SJSA1 (cell line): ENCODE measurements at places on chromosomes 11 and 22. TPM values are rescaled to one million over a fixed set of nuclear protein-coding genes. Genes with fewer than 3 reads are reported as not detected.

GRCh38 chr11:1832920-1833295 lies 1.9 kb upstream of the SYT8 start:
- no peak for DNase-seq

DNA sequence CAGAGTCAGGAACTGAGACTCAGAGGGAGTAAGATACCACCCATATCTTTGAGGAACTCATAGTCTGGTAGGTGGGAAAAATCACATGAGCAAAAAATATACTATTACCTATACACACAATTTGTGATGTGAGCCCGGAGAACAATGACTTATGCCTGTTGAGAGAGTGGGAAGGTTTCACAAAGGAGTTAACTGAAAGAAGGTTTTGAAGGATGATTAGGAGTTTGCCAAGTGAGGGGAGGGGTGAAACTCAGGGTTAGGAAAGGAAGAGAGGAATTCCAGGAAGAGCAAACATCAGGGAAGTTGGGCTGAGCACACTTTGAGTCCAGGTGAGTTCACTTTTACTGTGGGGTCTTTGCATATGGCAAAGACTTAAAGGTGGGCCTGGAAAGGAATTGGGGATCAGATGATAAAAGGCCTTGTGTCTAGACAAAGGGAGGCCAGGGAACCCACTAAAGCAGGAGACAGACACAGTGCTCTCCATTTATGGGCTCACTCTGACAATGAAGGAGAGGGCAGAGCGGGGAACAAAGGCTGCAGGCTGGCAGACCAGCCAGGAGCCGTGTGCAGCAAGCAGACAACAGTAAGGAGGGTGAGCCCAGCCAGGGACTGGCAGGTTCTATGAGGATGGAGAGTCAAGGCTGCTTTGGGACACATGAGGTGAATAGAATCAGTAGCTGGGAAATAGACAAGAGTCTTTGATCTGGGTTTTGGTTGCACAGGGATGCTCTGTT lies 33.1 kb downstream of the TSPAN18 start:
- DNase-seq, result no peak

DNA sequence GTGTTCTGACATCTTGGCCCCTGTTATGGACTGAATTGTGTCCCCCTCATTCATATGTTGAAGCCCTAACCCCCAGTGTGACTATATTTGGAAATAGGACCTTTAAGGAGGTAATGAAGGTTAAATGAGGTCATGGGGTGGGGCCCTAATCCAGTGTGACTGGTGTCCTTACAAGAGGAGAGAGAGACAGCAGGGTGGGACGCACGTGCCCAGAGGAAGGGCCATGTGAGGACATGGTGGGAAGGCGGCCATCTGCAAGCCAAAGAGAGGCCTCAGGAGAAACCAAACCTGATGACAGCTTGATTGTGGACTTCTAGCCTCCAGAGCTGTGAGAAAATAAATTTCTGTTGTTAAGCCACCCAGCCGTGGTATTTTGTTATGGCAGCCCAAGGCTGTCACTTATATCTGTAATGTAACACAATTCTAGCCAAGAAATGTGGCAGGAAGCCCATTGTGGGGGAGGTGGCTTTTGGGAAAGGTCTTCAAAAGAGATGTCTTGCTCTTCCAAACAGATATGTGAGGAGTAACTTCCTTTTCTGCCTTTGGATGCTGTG lies 23.7 kb downstream of the SLC22A6 start:
- DNase-seq, result peak; percentile 39

DNA sequence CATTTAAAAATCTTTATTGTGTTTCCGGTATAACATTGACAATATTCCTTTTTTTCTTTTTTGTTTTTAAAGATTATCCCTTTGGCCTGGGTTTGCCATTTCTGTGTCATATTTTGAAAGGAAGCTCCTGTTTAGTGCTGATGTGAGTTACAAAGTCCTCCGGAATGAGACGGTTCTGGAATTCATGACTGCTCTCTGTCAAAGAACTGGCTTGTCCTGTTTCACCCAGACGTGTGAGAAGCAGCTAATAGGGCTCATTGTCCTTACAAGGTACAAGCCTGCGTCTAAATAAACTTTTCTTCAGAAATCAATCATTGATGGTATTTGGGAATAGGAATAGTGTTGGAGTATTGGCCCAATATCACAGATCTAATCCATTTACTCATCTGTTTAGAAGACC lies 19.8 kb downstream of the PIWIL4 start:
- no peak for DNase-seq

GRCh38 chr11:1623716-1624115 lies 1.8 kb upstream of the KRTAP5-4 start:
- no peak for DNase-seq

DNA sequence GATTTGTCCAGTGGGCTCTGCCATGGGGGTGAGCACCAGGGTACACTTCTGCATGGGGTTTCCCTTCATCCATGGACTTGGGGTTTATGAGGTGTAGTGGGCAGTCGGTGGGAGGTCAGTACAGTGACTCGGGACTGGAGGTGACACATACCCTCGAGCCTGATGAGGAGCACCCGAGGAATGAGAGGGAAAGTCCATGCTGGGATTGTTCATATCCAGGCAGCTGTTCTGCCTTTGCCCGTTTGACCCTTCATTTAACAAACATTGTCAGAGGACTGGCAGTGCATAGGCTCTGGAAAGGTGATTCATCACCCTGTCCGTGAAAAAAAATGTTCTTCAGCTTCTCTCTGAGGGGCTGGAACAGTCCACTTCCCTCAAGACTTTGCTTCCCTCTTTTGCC lies 2.7 kb downstream of the NAV2 start:
- DNase-seq, result peak; percentile 72

GRCh38 chr11:64924910-64925284 lies 408 bp downstream of the PPP2R5B start:
- DNase-seq, result no peak

DNA sequence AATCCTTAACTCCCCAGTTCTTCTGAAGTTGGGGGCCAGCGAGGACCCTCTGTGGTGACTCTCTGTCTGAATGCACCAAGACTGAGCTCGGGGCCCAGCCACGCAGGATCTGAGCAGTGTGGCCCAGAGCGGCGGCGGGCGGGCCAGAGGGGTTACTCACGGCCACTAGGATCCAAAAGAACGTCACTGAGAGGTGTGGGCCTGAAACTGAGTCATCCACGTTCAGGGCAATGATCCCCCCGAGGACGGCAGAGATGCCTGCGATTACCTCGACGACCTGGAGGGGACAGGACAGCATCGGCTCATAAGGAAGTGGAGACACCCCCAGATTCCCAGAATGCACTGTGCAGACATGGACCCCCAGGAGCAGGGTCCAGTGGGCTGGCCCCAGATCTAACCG lies 11.2 kb downstream of the MLC1 start:
- DNase-seq, result no peak

- DNase-seq, result no peak
These were observed 16.9 kb downstream of the ZNF215 start for GRCh38 chr11:6943131-6943530.

GRCh38 chr22:30438559-30438958 lies 13.0 kb downstream of the MTFP1 start:
- DNase-seq, result no peak

- no peak for DNase-seq
These were observed 14.8 kb downstream of the GAB2 start for GRCh38 chr11:78402847-78403246.

GRCh38 chr11:14623036-14623435 lies 20.6 kb upstream of the PDE3B start:
- no peak for DNase-seq

DNA sequence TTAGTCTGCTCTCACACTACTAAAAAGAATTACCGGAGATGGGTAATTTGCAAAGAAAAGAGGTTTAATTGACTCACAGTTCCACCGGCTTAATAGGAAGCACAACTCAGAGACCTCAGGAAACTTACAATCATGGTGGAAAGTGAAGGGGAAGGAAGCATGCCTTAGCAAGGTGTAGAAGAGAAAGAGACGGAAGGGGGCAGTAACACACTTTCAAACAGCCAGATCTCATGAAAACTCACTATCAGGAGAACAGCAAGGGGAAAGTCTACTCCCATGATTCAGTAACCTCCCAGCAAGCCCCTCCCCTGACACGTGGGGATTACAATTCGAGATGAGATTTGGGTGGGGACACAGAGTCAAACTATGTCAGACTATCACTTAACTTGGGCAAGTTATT lies 236.6 kb upstream of the ANO3 start:
- DNase-seq, result no peak

GRCh38 chr22:47228767-47229166 lies 466.3 kb downstream of the TBC1D22A start:
- DNase-seq, result no peak

DNA sequence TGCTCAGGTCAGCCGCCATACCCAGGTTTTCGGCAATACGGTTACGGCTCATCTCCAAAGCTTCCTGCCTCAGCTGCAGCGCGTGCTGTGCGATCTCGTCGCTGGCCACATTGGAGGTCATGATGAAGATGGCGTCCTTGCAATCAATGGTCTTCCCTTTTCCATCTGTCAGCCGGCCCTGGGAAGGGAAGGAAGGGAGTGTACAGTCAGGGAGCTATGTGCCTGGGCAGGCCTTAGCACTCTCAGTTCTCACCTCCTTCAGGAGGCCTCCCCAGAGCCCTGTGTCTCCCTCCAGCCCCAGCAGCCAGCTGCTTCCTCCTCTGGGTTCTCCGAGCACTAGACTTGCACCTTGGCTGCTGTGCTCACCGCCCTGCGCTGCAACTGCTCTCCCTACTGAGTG lies 51.5 kb upstream of the PHOX2A start:
- DNase-seq, result no peak

DNA sequence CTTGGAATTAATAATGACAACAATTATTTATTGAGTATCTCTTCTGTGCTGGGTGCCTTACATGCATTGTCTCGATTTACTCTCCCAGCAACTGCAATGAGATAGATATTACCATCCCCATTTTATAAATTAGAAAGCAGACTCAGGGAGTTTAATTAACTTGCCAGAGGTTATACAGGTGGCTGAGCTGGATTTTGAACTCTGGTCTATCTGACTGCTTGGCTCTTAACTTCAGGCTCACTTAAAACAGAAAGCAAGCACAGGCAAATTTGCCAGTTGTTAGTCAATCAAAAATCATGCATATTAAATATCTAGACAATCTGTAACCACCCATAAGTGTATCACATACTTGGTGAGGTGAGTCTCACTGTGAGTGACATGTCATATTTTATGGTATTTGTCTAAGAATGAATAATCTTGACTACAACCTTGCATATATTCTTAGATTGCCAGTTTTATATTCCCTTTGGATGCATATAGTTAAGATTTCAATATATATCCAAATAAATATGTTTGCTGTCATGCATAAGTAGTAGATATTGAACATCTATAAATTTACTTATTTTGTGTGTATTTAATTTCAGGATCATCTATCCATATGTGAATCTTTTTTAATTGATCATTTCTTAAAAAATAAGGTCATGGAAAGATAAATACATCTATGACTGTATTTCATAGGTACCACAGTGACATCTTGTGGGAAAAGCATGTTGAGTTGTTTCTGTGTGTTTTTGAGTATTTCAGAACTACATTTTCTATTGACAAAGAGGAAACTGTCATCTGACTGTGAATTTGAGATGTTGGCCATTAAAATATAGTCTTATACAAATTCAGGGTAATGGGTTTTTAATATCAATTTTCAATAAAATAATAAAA lies 112.0 kb upstream of the ARHGAP42 start:
- peak; percentile 31 for DNase-seq

- no peak for DNase-seq
These were observed 101.5 kb downstream of the ST3GAL4 start for GRCh38 chr11:126456783-126457542.

- peak; percentile 36 for DNase-seq
These were observed 496 bp upstream of the CST6 start for GRCh38 chr11:66011239-66011784.

DNA sequence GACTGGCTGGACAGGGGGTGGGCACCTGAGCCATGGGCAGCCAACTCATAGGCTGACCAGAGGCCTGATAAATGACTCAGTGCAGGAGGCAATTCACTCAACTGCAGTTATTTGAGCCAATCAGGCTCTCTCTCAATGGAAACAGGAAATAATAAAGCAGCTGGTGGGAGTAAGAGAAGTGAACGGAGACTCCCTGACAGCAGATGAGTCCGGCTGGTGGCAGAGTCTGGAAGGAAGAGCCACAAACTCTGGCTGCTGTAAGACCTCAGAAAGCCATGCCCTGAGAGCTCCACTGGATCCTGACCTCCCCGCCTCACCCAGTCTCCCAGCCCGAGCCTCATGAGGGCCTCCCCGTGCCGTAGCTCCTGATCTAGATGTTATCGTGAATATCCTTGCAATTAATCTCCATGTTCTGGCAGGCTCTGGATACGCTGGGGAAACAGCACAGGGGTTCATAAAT lies 69.8 kb downstream of the TRIM29 start:
- DNase-seq, result no peak

DNA sequence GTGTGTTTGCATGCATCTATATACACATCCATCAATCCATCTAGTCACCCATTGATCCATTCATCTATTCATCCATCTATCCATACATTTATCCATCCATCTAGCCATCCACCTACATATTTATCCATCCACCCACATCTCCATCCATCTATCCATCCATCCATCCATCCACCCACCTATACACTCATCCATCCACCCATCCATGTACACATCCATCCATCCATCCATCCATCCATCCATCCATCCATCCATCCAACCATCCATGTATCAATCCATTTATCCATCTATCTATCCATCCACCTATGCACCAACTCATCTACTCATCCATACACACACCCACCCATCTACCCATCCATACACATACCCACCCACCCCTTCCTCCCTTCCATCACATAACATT lies 18.8 kb upstream of the MYEOV start:
- no peak for DNase-seq

GRCh38 chr11:47960015-47960414 lies 20.3 kb upstream of the PTPRJ start:
- no peak for DNase-seq

DNA sequence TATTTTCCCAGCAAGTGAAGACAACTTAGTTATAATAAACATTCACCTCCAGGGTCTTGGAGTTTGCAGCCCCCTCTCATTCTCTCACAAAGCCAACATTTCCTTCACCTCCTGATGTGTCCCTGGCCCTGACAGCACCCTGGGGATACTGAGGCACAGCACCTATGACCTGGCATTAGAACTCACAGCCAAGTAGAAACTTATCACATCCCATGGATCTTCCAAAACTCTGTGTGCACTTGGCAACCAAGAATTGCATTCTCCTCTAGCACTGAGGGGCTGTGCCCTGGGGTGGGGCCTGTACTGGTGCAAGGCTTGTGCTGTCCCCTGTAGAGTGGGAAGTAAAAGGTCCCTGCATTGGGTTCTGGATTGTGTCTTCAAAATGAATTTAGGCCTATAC lies 116.7 kb upstream of the IGLL5 start:
- peak; percentile 12 for DNase-seq

- no peak for DNase-seq
These were observed 76.9 kb upstream of the ANO1 start for GRCh38 chr11:70001246-70001645.

GRCh38 chr22:40593460-40594273 lies 42.9 kb downstream of the MRTFA start:
- DNase-seq, result no peak

The STT3A gene
- total RNA-seq, result 72.3 and 123 TPM in 2 replicates

The OR8D4 gene
- not detected in 2 replicates for total RNA-seq

The JHY gene
- 2.4 and 2.6 TPM in 2 replicates for total RNA-seq

The TSGA10IP gene
- not detected in 2 replicates for total RNA-seq

The TRIM51 gene
- total RNA-seq, result not detected in 2 replicates

The TUBA8 gene
- total RNA-seq, result 0.42 and 0.91 TPM in 2 replicates

The STK33 gene
- total RNA-seq, result 0.21 TPM in 1 of 2 replicates, not detected in the other

The ANO5 gene
- not detected in 2 replicates for total RNA-seq
